ENCODE measurements at places on chromosomes 5 and 9.

DNA sequence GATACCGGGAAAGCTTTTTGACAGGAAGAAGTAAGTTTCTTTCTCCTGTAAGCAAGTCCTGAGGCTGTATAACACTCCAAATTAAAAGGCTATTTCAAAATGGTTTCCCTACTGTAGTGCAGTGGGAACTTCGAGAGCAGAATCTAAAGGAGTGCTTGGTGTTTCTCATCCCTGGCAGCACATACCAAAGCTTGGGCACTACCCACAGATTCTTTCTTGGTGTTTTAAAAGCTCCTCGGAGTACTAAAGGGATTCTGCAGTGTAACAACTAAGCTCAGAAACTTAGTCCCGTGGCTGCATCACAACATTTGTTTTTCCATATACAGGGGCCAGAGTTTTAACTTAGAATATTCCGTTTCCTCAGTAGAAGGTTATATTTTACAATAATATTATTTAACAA, 5.6 kb upstream of the APC start:
- DNase-seq, result no peak

- no peak for DNase-seq
Measured at GRCh38 chr5:139971202-139971725, 71.8 kb downstream of the NRG2 start.

DNA sequence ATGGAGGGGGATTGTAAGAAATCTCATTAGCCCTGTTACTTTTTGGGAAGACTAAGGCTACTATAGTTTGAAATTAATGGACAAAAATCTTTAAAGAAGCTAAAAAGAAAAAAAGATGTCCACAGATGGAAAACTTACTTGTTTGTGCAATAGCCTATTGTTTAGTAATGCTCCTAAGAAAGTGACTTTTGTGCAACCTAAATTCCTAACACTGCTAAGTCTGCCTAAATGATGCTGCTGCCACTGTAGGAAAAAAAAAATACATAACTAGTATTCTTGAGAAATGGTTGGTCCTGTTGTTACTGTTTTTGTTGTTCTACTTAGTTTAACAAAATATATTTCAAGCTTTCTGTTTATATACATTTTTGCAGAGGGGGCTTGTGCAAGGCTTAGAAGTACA, 108.2 kb upstream of the NR3C1 start:
- DNase-seq, result no peak

GRCh38 chr9:36665921-36666431, 93.3 kb downstream of the MELK start:
- DNase-seq, result no peak

- DNase-seq, result no peak
Measured at GRCh38 chr5:78699552-78700153, 51.1 kb upstream of the LHFPL2 start.

GRCh38 chr5:93660677-93661076, 77.7 kb downstream of the NR2F1 start:
- no peak for DNase-seq

- no peak for DNase-seq
Measured at GRCh38 chr5:65625743-65626142, 916 bp downstream of the SHLD3 start.
